Stimulated activated CD8-positive, alpha-beta memory T cell treated with anti-CD3 and anti-CD28 coated beads, Interleukin-15, amount 100 ng/mL, for 48 hours (primary cell): ENCODE measurements at places on chromosomes 16 and 17.

- no peak for DNase-seq
These were observed 402.2 kb upstream of the SALL1 start for GRCh38 chr16:51553314-51553713.

- DNase-seq = no peak
These were observed 29.0 kb upstream of the KPNB1 start for GRCh38 chr17:47620503-47621245.

- peak; percentile 37 for DNase-seq
These were observed 5.3 kb downstream of the NEURL4 start for GRCh38 chr17:7323731-7324437.

- DNase-seq = no peak
These were observed 2.9 kb downstream of the UBN1 start for GRCh38 chr16:4850211-4850610.

GRCh38 chr16:82979406-82980111 lies 352.8 kb downstream of the CDH13 start:
- DNase-seq = no peak

GRCh38 chr16:80056324-80056723 lies 455.8 kb upstream of the MAF start:
- no peak for DNase-seq

DNA sequence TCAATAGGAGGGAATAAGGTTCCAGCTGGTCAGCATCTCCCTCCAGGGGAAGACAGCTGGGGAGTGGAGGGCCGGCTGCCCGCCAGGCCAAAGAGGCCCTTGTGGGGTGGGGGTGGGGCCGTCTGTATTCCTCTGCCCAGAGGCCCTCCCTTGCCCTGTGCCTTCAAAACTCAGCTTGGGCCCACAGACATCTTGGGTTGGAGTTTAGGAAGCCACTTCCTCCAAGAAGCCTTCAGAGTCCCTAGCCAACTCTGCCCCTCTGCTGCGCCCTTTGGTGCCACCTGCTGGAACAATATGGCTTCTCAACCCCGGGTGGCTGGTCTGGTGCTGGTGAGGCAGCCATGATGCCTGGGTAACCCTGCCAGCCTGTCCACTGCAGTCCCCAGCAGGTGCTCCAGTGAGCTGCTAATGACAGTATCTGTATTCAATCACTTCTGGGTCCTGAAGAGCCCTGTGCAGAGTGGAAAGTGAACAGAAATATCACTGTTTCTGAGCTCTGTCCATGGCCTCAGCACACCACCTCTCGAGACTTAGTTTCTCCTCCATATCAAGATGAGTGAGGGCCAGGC lies 16.7 kb downstream of the HSD11B2 start:
- DNase-seq = peak; percentile 50

DNA sequence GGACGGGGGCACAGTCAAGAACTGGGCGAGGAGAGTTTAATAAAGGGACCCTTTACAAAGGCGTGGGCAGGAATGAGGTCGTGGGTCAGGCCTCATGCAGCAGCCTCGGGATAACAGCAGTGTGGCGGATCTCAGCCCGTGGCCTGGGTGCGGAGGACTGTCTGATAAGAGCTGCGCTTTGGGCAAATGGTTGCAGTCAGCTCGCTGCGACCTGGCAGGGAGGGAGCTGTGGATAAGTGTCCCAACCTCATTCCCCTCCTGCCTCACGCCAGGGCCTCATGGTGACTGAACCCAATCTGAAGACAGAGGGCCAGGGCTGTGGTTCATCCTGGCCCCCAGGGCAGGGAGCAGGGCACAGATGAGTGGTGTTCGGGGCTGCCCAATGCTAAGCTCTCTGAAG lies 13.6 kb downstream of the SMTNL2 start:
- no peak for DNase-seq

- no peak for DNase-seq
These were observed 57.5 kb downstream of the CYB5B start for GRCh38 chr16:69481901-69482341.

DNA sequence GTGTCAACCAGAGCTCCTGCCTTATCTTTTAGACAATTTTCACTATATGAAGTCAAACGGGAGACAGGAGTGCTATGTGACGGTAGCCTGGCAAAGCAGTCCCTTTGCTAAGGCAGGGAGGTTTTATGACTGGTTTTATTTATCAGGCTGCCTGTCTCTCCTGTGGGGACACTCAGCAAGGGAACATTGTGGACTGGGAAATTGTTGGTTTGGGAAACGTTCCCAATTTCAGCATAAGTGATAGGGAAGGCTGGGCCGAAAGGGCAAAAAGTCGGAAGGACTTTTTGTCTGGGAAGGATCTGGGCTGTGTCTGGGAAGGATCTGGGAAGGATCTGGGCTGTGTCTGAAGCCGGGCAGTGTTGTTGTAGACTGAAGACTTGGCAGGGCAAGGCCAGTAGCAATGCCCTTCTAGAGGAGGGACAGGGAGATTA lies 211.2 kb downstream of the PARN start:
- DNase-seq = no peak

- no peak for DNase-seq
These were observed 33.9 kb upstream of the CLEC18B start for GRCh38 chr16:74455213-74455612.

DNA sequence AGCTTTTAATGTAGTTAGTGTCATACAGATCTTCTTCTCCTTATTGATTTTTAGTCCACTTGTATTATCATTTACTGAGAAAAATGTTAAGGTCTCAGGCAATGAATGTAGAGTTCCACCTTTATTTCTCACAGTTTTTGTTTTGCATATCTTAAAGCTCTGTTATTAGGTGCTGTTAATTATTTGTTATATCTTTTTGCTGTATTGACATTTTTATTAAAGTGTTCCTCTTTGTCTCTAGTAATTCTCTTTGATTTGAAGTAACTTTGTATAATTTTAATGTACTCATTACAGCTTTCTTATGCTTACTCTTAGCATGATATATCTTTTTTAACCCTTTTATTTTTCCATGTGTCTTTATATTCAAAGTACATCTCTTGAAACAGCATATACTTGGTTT lies 22.4 kb upstream of the USP43 start:
- no peak for DNase-seq

- no peak for DNase-seq
These were observed 17.5 kb downstream of the UBALD1 start for GRCh38 chr16:4597174-4597573.

- no peak for DNase-seq
These were observed at the start of gene CCL13 for GRCh38 chr17:34356194-34356593. TSS of gene CCL13 (plus strand) at chr17:34356480. CDS start at chr17:34356527, 47 bp downstream.

DNA sequence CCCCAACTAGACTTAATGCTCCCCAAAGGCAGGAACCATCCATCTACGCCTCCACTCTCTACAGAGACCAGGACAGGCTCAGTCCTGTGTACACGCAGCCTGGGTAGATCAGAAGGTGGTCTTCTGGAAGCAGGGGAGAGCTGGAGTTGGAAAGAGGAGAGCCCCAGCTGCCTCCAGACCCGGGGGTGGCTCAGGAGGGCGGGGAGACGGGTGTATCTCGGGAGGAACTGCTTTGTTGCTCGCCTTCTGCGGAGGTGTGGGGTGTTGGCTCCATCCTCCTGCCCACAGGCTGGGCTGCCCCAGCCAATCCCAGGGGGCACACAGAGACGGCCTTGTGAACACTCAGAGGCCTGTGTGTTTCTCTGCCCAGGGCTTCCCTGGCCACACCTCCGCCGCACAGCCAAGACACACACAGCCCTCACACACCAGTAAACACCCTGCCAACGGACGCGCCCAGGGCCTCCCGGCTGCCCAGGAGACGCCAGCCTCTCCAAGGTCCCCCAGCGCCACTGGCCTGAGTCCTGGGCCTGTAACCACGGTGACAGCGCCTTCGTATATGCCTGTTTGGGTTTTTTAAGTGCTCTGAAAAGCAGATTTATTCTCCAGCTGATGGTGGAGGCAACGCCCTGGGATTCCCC lies 143.4 kb upstream of the CDC42EP4 start:
- no peak for DNase-seq

GRCh38 chr16:83720981-83721380 lies 86.8 kb upstream of the HSBP1 start:
- DNase-seq = no peak

- DNase-seq = no peak
These were observed 155.7 kb upstream of the NOL11 start for GRCh38 chr17:67562005-67562404.
